ENCODE measurements at places on chromosomes 4 and X.

- DNase-seq: no peak
Measured at GRCh38 chr4:185729391-185729804, 82.6 kb downstream of the SORBS2 start.

DNA sequence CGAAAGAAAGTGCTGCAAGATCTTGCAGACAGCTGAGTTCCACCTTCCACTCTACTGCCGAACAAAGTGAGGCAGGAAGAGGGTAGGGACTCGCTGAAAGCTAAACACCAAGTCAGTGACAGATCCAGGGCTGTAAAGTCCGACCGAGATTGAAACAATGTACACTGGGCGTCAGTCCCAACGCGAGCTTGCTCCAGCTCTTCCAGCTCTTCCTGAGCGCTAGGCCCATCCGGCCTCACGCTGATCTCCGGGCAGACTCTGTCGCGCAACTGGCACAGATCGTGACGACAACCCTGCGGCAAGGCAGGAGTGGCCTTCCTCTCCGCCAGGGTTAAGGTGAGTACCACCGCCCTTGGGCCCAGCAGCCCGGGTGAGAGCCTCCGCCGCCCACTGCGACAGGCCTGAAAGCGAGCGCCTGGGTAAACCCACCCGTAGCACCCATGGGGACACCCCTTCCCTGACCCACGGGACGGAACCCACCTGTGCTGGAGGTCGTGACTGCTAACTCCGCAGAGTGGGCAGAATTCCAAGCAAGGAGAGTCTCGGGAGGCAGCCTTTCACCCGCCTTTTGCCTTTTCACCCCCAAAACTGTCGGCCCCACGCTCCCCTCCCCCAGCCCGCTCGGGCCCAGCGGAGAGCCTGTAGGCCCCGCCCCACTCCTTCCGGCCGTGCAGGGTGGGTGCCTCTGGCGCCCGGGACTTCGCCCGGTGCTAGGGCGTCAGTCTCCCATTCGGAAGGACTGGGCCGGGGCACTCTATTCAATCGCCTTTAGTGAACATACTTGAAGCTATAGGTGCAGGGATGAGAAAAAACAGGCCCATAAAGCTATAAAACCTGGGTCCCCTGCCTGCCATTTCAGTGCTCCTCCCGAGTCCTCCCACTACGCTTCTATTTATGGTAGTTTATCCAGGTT lies at the start of gene TMLHE:
TSS of gene TMLHE (minus strand) at position 641 of the 913 bp plus-strand sequence. CDS start 67,676 bp downstream, outside the sequence.
- peak; percentile 74 for DNase-seq

DNA sequence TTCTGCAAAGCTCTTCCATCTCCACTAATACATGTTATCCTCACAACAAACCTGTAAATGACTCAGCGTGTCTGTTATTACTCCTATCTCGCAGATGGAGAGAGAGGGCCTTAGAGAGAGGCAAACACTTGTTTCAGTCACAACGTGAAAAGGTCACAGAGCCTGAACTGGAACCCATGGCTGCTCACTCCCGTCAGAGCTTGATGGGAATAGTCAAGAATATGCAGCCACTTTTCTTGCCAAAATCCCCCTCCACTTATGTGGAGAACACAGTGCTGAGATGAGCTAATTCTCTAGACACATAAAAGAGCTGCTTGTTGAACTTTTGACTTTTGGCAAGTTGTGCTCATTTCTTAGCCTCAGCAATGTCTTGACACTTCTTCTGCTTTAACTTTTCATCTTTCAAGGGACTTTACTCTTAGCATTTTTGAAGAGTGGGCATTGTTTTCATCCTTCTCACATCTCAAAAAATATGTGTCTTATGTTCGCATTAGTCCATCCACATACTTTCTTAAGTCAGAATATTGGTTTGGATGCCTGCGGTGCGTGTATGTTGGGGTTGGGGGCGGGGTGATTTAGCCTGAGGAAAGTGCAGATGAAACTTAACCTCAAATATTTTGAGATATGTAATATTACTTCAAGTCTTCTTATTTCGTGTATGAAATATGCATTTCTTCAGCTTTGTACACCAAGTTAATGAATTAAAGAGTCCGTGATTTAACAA lies 69.2 kb downstream of the SYNPO2 start:
- no peak for DNase-seq

DNA sequence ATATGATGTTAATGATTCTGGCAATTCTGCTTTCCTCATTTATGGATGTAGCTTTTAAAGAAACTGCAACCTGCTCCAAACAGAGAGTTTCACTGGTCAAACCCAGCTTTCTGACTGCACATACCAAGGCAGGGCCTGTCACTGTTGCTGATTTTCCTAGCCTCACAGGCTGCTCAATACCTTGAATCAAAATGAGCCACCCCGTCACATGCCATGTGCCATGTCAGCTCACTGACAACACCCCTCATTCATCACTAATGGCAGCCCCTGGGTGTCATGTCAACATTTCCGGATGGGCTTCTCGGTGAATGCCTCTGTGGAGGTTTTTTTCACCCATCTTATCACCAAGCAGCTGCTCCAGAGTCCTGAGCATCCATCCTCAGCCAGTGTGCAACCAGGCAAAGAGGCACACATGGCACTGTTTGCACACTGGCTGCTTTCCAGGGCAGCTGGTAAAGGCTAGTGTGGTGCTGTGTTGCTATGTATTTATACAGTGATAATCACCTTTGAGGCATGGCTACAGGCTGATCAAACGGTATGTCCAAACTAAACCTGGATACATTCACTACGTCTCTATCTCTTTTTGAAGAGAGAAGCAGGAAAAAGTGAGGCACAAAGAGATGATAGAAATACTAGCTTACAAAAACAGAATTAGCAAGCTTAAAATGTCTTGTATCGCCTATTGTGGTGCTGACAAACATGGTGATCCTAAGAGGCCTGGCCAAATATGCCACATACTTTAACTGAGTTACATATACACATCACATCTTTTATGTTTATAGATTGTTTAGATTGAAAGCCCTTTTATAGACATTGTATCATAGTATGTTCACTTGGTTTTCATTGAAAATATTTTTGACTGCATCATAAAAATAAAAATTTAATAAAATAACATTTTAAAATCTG lies 94.6 kb upstream of the INPP4B start:
- no peak for DNase-seq

Data from right kidney (tissue), 9 donors.